ENCODE measurements at places on chromosomes 5 and 9.

DNA sequence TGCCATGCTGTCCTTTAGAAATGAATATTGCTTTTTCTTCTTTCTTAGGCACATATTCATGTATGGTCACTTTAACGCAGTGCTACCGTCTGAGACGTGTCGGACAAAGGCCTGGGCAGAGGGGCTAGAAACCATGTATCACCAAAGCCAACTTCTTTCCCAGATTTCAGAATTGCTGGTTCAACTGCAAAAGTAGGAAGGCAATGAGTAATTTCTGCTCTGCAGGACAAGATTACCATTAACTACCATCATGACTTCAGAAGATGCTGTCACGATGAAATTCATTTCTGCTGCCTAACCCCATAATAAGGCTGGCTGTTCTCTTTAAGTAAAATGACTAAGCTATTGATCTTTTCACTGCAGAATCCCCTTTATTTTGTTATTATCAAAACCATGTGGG lies 306.7 kb downstream of the PDE4D start:
- DNase-seq, result no peak

DNA sequence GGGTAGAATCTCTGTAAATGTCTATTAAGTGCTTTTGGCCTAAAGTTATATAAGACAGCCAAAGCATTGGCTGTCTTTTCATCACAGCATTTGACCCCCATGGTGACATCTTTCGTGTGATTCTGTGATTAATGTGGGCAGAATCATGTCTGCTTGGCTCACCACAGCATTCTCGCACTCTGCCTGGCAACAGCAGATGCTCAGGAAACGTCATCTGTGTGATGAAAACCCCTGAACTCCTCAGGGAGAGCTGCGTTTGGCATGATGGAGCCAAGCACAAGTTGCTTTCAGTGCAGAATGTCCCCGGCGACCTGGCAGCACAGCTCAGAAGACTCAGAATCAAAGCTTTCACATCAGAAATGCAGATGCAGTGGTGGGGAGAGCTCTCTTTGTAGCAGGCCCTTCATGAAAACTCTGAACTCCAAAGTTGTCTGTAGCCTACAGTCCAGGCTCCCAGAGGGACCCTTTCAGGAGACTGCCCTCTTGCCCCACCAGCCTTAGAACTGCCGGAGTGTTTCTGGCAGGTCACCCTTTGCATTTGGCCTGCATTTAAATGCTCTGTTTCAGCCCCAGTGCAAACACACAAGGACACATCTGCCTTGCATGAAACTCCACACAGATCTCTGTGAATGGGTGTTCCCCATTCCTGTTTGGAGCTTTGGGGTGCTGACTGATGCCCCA lies 155.6 kb upstream of the PANK3 start:
- no peak for DNase-seq

DNA sequence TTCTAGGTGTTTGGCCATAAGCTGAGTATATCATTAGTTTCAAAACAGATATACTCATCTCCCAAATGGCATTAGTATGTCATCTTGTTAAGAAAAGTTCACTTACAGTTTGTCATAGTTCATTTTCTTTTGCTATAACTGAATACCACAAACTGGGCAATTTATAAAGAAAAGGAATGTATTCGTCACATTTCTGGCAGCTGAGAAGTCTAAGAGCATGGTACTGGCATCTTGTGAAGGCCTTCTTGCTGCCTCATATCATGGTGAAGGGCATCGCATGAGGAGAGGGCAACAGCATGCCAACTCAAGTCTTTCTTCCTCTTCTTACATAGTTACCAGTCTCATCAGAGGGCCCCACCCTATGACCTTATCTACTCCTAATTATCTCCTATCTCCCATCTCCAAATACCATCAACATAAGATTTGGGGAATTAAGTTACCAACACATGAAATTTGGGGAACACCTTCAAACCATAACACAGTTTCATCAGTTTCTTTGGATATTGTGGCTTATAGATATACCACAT lies 20.4 kb upstream of the ITGA1 start:
- no peak for DNase-seq

- DNase-seq, result no peak
These were observed 988.3 kb downstream of the DTWD2 start for GRCh38 chr5:117999939-118000549.

DNA sequence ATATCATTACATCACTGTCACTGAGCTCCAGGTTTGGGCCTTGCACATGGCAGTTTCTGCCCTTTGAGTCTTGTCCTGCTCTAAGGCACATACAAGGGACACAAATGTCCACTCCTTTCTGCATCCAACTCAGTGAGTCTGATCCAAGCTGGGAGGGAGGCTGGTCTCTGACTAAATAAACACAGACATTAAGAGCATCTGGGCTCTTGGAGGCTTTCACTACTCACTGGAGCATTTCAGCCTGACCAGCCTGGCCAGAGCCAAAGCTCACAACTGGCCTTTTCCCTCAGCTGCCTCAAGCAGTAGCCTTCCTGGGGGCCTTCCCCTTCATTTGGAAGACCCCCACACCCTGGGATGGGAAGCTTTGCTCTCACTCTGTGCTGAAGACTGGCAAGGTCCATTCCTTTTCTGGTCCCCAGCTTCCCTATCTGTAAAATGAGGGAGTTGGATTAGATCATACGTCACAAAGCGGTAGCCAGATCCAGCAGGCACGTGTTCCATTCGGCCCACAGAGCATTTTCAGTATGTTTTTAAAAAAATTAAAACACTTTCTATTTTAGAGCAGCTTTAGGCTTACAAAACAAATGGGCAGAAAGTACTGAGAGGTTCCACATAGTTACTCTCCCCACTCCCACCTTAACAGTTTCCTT lies 58.6 kb upstream of the XPA start:
- DNase-seq, result no peak

DNA sequence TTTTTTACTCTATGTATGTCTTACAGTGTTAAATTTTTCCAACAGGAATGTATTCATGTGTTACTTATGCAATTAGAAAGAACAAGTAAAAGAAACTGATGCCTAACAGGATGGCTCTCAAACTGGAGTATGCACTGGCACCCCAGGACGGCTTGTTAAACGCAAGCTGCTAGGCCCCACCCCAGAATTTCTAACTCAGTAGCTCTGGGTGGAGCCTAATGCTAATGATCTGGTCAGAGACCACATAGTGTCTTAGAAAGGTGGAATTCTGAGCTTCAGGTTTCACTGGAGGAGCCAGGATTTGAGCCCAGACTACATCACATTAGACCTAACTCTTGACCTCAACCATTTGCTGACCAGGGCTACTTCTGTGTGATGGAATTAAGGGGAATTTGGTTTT lies 34.4 kb downstream of the SHC3 start:
- DNase-seq, result no peak

- no peak for DNase-seq
These were observed 762.7 kb upstream of the ARRDC3 start for GRCh38 chr5:92145852-92146251.

GRCh38 chr9:106934442-106935238 lies 71.7 kb downstream of the ZNF462 start:
- DNase-seq, result no peak

DNA sequence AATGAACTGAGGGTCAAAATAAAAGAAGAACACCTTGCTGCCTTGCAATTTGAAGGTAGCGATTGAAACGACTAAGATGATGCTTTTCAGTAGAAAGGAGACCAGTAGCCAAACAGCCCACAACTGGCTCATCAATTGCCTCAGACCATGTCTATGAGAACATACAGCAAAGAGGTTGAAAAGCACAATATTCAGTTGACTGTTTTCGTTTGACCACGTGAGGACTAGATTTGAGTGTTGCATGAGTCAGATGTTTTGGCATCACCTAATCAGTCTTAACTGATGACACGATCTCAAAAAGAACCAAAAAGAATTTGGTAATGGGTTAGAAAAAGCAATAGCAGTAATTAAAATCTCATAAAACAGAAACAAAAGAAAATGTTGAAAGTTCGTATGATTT lies 82.7 kb upstream of the IL7R start:
- DNase-seq, result no peak
